ENCODE measurements at places on chromosomes 2 and 18.

DNA sequence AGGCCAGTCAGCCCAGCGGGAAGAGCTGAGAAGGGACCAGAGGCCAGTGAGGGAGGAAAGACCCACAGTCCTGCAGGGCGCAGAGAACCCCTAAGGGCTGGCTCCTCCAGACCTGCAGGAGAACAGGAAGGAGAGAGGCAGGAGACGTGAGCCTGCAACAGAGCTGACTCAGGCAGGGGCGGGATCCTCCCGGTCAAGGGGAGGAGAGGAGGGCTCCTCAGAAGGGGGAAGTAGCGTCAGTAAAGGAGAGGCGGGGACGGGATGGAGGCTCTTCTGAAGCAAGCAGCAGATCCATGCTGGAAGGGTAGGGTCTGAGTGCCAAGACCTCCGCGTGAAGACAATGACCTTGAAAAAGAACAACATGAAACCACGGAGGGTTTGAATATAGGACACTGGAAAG, 50.8 kb downstream of the TRABD2A start:
- no peak for DNase-seq

- DNase-seq = no peak
Observed at GRCh38 chr2:83795777-83796176, 663.3 kb downstream of the SUCLG1 start.

DNA sequence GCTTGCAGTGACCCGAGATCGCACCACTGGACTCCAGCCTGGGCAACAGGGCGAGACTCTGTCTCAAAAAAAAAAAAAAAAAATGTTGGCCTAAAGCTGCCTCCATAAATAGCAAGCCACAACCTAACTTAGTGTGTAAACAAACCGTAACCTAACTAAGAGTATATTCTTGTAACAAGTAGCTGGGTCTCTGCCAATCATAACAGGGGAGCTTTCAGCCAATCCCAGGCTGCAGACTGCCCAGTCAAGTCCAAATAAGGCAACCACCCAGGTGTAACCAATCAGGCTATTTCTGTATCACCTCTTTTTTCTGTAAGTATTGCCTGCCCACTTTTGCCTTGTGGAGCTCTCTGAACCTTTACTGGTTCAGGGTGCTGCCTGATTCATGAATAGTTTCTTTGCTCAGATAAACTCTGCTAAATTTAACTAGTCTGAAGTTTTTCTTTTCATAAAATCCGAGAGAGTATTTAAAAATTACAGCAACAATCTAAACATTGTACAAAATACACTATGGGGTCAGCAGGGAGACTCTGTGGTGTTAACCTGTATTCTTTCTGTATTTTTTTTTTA, 4.5 kb downstream of the PSTPIP2 start:
- DNase-seq = no peak

GRCh38 chr18:48193521-48194492, 215.4 kb downstream of the ZBTB7C start:
- DNase-seq = no peak

DNA sequence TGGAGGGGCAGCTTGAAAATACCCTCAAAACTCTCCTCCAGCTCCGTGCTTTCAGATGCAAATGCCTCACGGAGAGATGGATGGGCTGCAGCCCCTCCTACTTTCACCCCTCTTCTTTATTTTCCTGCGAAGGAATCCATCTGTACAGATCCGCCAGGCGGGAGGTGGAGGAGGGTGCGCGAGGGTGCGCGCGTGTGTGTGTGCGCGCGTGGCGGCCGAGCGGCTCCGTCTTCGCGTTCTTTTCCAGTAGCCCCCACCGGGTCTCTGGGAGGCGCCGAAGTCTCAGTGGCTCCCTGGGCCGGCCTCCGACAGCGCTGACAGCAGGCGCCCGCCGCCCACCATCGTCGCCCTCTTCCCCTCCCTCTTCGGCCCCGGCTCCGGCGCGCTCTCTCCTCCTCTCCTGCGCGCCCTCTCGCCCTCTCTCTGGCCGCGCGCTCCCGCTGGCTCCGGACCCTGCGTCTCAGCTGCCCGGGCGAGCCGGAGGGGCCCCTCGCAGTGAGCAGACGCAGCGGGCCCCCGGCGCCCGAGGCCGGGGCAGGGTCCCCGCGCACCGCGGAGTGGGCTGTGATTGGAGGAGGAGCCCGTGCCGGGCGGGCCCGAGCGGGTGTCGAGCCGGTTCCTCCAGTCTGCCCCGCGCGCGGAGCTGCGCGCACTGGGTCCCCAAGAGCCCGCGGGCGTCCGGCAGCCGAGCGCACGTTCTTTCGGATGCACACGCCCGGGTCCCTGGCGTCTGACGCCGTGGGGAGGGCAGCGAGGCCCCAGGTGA, at the start of gene CDH7:
TSS of gene CDH7 (plus strand) at position 624 of the 766 bp plus-strand sequence. CDS start 11,831 bp downstream, outside the sequence.
- DNase-seq = no peak

DNA sequence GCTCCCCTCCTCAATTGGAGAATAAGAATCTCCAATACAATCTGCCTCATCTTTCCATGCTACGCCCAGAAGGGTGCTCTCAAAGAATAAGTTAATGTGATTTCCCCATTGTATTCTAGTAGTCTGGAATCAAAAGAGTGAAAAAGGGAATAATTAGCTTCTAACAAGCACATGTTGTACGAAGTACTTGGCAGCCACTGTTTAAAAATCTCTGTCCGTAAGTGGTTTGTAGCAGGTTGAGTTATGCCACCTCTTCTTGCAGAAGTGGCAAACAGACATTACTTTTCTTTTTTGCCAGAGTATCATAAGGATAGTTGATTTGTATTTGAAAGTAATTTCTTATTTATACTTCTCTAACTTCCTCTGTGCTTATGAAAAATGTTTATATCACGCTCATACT, 184.7 kb downstream of the CD226 start:
- no peak for DNase-seq

DNA sequence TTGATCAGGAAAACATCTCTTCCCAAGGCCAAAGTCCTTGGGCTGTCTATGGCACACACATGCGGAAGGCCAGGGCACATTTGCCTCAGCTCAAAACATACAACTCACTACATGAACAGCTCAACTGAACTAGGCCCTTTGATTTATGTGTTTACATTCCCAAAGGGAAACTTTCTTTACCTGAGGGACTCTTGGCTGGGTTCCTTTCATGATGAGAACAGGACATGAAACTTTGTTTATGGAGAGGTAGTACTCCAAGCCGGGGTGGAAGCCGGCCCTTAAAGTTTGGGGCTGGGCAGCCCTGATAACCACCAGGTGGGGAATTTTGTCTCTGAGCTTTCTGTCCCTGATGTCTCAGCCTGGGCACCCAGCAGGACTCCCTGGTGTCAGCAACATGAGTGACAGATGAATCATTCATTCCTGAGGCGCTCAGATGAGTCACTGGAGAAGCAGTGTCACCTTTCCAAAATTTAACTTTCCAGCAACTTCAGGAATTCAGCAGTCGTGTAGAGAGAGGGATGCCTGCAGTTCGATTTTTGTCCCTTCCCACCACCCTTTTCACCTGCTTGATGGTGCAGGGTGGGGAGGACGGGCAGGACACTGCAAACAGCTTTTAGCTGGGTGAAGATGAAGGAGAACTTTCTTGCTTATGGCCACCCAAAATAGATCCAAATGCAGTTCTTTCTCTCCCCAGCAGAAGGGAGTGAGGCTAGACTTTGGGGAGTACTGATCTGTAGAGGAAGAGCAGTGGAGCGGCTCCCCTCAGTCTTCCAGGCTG, 331.6 kb downstream of the DYSF start:
- DNase-seq = no peak

- DNase-seq = no peak
Observed at GRCh38 chr2:121237980-121238665, 46.9 kb downstream of the TFCP2L1 start.

GRCh38 chr2:31151501-31151900, 13.3 kb upstream of the GALNT14 start:
- no peak for DNase-seq

DNA sequence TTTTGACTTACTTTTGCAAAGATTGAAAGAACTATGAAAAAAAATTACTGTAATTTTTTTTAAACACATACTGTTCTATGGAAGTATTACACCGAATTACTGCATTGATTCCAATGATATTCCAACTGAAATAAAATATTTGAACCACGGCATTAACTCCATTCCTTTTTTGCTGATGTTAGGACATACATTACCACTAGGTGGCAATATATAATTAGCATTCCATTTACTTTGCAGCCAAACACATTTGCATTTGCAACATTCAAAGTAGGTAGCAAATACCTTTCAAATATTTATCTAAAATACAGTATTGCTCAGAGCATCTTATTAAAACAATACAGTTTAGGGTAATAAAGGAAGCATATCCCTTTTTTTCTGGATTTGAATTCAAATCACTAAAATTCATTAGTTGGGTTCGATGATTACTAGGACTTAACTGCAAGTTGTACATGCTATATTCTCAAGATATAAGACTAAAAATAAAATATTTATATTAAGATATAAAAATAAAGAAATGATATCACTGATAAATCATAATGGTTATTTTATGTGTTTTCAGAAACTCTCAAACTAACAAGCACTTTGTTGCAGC, 31.3 kb downstream of the LANCL1 start:
- DNase-seq = no peak

DNA sequence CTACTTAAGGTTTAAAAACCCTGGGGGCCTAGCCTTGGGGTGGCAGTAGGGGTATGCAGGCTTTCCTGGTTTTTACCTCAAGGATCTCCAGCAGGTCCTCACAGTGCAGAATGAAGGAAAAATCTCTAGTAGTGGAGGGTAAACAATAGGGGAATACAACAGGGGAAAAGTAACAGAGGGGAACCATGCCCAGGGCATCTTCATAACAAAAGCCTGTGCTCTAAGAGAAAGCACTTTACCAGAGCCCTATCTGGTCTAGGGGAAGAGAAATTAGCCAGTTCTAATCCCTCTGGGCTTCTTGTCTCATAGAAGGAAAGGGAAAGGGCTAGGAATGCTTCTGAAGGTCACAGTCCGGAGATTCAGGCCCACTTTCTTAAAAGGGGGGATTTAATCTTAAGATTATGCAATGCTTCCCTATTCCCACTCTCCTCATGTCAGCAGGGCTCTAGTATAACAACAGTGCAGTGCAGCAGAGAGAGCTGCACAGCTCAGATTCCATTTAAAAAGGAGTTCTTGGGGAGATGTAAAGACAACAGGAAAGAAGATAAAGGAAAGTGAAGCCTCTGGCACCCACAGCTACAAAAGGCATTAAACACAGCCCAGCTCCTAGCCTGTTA, 149.0 kb upstream of the CYP1B1 start:
- DNase-seq = no peak

GRCh38 chr2:26675651-26676255, 16.8 kb upstream of the KCNK3 start:
- no peak for DNase-seq

DNA sequence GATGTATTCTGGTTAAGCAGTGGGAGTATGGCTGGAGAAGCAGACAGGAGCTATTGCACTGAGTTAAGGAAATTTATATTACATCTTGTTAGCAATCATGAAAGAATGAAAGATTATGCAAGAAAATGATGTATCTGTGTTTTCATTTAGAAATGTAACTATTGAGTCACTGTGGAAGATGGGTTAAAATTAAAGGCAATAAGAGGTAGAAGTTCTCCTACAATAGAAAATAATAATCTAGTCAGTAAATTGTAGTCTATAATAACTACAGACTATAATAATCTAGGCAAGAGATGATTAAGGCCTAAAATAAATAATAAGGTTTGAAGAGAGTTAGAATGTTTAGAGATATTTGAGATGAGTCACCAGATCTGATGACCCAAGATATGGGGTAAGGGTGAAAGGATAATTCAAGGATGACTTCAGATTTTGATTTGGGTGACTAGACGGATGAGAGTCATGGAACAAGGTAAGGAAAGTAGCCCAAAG, 371.9 kb upstream of the KCNH7 start:
- no peak for DNase-seq

DNA sequence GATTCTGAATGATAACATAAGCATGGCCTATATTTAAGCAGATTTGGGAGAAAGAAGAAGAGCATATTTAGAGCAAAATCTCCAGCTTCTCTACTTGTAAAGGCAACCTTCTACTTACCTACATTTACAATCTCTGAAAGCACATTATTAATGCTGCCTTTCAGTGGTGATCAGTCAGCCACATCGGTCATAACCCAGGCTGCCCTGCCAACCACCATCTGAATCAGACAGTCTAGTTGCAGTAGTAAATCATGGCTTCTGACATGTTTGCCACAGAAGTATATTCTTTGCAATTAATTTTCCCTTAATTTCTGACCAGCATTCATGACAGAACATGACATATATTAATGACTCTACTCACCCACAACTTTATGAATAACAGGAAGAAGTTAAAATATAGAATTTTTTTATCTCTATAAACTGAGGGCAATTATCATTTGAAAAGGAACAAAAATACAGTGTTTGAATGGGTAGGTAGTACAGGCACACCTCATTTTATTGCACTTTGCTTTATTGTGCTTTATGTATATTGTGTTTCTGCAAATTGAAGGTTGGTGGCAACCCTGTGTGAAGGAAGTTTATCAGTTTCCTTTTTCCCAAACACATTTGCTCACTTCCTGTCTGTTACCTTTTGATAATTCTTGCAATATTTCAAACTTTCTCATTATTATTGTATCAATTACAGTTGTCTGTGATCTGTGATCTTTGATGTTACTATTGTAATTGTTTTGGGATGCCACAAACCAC, 531.6 kb upstream of the CHAC2 start:
- no peak for DNase-seq

- DNase-seq = no peak
Observed at GRCh38 chr18:77899972-77900754, 650.5 kb downstream of the GALR1 start.

DNA sequence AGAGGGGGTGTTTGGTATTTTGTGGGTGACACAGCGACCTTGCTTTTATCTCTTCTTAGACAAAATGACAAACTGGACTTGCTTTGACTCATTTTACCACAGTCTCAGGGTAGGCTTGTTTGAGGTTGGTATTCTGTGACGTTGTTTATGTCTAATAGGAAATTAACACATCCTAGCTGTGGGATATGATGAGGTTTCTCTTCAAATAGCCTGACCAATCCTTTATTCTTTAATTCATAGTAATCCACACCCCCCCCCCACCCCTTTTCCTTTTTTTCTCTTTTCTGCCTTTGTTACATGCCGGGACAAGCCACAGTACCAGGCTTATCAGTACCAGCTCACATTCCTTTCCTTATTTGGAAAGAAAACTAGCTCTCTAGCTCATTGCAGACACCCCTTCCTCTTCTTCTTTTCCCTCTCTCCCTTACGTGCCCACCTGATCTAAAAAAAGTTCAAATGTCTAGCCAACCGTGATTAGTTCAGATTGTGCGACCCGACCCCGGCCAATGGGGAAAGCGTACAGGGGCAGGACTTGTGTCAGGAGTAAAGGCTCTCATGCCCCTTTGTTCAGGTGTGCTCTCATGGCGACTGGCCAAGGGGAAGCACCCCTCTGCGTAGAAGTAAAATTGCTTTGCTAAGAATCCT, 52.2 kb upstream of the PTPRM start:
- DNase-seq = no peak

- no peak for DNase-seq
Observed at GRCh38 chr2:18047896-18048657, 169.6 kb downstream of the KCNS3 start.

- DNase-seq = no peak
Observed at GRCh38 chr2:219782737-219783348, 155.4 kb downstream of the SLC4A3 start.

DNA sequence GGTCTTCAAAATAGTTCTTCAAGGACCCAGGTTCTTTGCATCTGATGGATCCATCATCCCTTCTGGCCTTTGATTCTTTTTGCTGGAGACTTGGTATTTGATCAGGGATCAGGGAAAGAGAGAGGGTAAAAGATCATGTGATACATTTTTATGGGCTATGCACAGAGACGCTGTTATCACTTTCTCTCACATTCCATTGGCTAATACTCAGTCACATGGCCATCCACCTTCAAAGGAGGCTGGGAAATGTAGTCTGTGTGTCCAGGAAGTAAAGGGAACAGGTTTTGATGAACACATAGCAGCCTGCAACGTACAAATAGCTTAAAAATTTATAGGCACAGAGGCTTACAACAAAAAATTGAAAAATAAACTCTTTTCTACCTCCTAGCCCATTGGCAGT, 629.6 kb upstream of the FANCL start:
- DNase-seq = no peak

Data from stimulated activated CD8-positive, alpha-beta memory T cell treated with anti-CD3 and anti-CD28 coated beads, Interleukin-12 subunit alpha, Interleukin-12 subunit beta, amount 100 ng/mL, for 1 hour (primary cell).